Panc1 (cell line): ENCODE measurements at places on chromosomes 2 and 18. TPM values are rescaled to one million over a fixed set of nuclear protein-coding genes. Genes with fewer than 3 reads are reported as not detected.

- no peak overlapping the region for H3K4me3 ChIP-seq
- no peaks in the 10 kb centered on the region for H3K36me3 ChIP-seq
- H3K27ac ChIP-seq = no peak overlapping the region
- H3K27me3 ChIP-seq = no peaks in the 10 kb centered on the region
- no peaks in the 10 kb centered on the region for H3K4me1 ChIP-seq
Measured at GRCh38 chr2:188079196-188079595, 212.5 kb upstream of the GULP1 start.

CDK15 gene
- 4.8 TPM for total RNA-seq

GRCh38 chr18:31244771-31245394 lies 73.1 kb upstream of the DSG1 start:
- no peaks in the 10 kb centered on the region for H3K36me3 ChIP-seq
- no peak overlapping the region for H3K4me3 ChIP-seq

DNA sequence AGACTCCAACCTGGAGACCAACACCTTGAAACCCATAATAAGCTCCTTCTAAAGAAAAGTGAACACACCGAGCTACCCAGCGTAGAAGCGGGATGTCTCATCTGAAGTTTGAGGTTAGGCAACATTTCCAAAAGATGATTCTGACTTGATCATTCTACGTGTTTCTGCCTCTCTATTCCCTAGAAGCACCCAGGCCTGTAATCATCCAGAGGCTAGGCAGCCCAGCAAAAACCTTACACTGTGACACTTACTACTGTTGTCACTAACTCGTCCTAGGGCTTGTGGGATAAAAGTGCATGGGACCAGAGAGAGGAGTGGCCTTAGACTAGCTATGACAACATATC lies 1.4 kb downstream of the ZBTB14 start:
- H3K27ac ChIP-seq = peak overlapping the region; percentile 81
- no peak for DNase-seq
- peak overlapping the region; percentile 80 for H3K4me3 ChIP-seq
- no peaks in the 10 kb centered on the region for H3K27me3 ChIP-seq
- H3K36me3 ChIP-seq = peaks cover 5% of the 10 kb centered on the region
- peaks cover 5% of the 10 kb centered on the region; the same call in 1 of the 2 replicates for H3K4me1 ChIP-seq

- H3K27ac ChIP-seq = no peak overlapping the region
- no peaks in the 10 kb centered on the region for H3K4me1 ChIP-seq
- no peak for DNase-seq
- no peaks in the 10 kb centered on the region for H3K36me3 ChIP-seq
- H3K27me3 ChIP-seq = no peaks in the 10 kb centered on the region
Measured at GRCh38 chr2:221204699-221205098, 367.4 kb downstream of the EPHA4 start.

DNA sequence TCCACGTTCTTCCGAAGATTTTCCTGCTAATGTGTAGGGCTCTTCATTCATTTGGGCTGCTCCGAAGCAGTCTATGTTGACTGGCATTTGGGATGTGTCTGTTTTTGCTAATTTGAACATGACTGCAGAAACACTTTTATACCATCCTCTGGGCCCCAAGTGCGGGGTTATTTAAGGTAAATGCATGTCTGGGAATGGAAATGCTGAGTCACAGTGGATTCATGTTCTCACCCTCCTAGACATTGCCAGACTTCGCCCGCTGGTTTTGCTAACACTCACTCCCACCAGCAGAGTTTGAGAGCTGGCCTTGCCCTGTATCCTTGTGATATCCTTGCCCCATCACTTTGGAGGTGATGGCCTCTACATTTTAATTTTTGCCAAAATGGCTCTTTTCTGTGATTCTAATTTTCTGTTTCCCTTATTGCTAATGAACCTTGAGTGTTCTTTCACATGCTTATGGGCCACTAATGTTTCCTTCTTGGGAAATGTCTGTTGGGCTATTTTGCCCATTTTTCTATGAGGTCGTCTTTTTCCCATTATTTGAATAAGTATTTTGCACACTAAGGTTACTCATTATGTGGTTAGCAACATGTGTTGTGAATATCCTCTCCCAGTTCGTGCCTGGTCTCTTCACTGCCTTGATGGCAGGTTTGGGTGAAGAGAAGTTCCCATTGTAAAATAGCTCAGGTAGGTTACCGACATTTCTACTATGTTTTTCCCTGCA lies 204.1 kb downstream of the GLI2 start:
- no peak overlapping the region for H3K4me3 ChIP-seq
- no peaks in the 10 kb centered on the region for H3K36me3 ChIP-seq
- no peak overlapping the region for H3K27ac ChIP-seq
- H3K4me1 ChIP-seq = peaks cover 38% of the 10 kb centered on the region
- no peaks in the 10 kb centered on the region for H3K27me3 ChIP-seq

GRCh38 chr2:152047824-152048471 lies 50.9 kb downstream of the CACNB4 start:
- H3K4me3 ChIP-seq = no peak overlapping the region
- H3K36me3 ChIP-seq = no peaks in the 10 kb centered on the region
- DNase-seq = no peak
- H3K27me3 ChIP-seq = no peaks in the 10 kb centered on the region
- H3K27ac ChIP-seq = no peak overlapping the region

DNA sequence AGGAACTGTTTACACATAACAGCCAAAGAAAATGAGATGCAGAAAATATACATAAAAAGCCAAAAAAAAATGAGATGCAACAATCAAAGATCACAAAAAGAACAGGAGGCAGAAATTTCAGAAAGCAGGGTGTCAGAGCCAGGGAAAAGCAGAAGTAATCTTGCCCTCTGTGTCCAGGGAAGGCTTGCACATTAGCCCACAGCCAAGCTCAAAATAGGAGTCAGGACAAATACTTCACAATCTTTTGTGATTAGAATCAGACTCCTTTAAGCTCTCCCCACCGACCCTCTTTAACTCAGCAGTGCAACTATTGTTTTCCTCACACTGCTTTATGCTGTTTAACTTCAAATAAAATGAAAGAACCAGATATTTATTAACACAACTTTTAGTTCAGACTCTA lies 34.6 kb downstream of the IAH1 start:
- H3K27me3 ChIP-seq = no peaks in the 10 kb centered on the region
- H3K4me1 ChIP-seq = no peaks in the 10 kb centered on the region
- DNase-seq = no peak
- H3K4me3 ChIP-seq = no peak overlapping the region
- H3K27ac ChIP-seq = no peak overlapping the region
- H3K36me3 ChIP-seq = peaks cover 4% of the 10 kb centered on the region; the same call in 1 of the 2 replicates
